Activated CD8-positive, alpha-beta T cell treated with anti-CD3 and anti-CD28 coated beads, Interleukin-2, amount 10 ng/mL, durations not matched to agents 7 days and 5 days (primary cell): ENCODE measurements at places on chromosomes 1 and 21.

DNA sequence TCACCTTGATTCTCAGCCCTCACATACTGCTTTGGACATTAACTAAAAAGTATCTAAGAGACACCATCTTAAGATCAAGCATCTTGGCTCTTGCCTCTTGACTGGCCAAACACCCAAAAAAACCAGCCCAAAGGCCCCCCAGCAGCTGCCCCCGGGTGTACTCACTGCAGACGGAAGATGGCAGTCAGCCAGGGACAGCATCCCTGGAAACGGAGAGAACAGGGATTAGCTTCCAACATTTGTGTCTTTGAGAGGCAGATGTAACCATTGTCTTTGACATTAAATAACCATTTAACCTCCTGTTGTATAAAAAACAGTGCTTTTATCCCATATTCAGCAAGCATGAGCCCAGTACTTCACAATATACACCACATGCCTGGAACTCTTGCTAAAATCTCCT is 11.3 kb downstream of the TMEM63A start:
- no peak for DNase-seq

DNA sequence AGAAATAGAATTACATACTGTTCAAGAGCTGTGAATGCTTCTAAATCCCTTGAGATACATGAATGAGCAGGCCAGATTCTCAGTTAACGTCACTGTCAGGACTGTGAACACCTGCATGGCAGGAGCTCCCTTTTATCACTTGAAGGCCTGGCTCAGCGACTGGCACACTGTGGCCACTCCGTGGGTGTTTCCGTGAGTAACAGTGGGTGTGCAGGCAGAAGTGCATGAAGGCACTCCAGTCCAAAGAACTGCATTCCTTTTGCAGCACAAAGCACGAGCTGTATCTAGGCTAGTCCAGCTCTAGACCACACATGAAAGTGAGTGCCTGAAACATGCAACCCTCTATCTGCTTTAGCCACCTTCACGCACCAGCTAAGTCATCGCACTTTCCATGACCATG is 9.6 kb upstream of the SIM2 start:
- no peak for DNase-seq

DNA sequence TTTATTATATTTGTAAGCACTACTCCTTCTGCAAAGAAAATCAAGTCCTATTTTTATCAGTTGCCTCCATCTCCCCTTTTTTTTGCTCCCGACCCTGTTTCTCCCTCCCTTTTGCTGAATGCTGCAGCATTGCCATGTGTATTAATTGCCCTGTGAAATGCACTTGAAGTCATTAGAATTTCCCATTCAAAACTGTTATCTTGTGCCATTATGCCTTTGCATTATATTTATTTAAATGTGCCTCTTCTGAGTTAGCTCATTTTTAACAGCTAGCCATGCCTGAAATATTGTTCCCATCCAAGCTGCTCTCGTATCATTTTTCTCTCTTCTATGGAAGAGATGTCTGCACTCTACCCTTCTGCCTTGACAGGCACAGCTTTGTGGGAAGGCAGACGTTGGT is 404.0 kb upstream of the PLXNA2 start:
- no peak for DNase-seq

DNA sequence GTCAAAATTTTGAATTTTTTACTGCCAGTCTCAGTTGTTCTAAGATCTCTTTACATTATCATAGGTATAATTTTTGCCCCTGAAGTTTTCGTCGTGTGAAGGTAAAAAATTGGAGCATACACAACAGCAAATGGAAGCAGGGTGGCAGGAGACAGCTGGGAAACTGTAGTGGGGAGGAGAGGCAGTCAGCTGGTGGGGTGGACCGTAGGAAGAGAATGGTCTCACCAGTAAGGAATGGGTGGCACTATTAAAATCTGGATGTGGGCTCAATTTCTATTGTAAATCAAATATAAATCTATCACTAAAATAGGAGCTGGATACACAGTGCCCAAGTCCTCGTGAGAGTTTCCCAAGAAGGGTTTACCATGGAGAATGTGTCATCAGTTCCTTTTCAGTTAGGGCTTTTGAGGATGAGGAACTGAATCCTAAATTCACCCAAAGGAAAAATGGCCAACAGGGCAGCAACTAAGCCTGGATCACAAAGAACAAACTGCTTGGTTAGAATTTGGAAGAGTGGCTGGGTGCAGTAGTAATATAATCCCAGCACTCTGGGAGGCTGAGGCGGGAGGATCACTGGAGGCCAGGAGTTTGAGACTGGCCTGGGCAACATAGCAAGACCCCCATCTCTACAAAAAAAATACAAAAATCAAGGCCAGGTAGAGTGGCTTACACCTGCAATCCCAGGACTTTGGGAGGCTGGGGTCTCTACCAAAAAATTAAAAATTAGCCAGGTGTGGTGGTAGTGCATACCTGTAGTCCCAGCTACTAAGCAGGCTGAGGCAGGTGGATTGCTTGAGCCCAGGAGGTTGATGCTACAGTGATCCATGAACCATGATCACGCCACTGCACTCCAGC is 10.5 kb upstream of the IRF2BP2 start:
- DNase-seq: no peak

- DNase-seq: no peak
Observed at GRCh38 chr1:101284622-101285218, 47.9 kb downstream of the S1PR1 start.

- no peak for DNase-seq
Observed at GRCh38 chr1:244196571-244197285, 145.6 kb downstream of the ZBTB18 start.

GRCh38 chr1:34060901-34061415 is 104.1 kb downstream of the CSMD2 start:
- DNase-seq: no peak

DNA sequence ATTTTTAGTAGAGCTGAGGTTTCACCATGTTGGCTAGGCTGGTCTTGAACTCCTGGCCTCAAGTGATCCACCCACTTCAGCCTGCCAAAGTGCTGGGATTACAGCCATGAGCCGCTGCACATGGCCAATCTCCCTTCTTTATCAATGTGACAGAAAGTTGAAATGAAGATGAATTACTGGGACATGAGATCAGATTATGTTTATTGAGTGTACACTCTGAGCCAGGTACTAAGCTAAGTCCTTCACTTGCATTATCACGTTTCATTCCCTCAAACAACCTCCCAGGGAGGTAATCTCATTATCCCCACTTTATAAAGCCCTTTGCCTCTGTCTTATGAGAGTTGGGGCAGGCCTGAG is 6.3 kb upstream of the CHI3L2 start:
- DNase-seq: no peak

DNA sequence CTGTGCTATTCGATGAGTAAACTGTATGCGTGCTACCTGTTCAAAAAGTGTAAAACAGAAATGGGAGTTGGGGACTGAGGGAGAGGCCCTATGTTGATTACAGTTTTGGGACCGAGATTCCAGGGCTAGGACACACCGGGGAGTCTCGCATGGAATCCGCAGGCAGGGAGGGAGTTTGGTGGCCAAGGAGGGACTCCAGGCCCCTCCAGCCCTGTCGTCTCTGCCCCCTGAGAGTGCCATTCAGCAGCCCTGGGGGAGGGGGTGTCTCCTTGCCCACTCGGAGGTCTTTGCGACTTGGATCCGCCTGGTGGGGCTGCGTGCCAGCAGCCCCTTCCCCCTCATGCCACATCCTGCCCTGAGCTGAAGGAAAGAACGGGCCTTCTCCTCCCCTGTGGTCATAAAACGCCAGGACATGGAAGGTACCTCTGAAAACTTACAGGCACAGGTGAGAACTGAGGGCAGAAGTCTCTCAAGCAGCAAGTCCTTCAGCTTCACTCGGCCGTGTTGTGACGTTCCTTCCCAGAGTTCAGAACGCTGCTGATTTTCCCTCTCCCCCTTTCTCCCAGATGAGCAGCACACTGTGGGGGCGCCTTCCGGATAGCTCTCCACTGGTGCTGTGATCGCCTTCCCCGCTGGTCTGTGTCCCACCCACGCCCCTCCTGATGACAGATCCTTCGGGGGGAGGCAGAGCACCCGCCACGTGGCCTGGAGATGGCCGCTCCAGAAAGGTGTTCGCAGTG is 141.4 kb downstream of the PEX14 start:
- DNase-seq: no peak

GRCh38 chr1:94236630-94237290 is 624 bp downstream of the ARHGAP29 start:
- DNase-seq: no peak

DNA sequence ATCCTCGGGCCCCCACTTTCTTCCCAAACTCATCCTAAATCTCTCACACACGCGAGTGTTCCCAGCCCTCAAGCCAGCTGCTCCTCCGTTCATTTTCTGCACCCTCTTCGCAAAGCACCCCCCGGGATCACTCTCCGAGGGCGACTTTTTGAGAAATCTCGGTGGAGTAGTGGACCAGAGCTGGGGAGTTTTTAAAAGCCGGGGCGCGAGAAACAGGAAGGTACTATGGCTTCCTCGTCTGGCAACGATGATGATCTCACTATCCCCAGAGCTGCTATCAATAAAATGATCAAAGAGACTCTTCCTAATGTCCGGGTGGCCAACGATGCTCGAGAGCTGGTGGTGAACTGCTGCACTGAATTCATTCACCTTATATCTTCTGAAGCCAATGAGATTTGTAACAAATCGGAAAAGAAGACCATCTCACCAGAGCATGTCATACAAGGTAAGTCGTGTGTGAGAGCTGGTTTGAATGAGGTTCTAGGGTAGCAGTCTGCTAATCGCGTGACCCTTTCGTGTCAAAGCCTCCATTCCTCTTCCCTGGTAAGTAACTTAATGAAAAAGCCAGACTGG is 800 bp downstream of the DR1 start:
- DNase-seq: peak; percentile 57

DNA sequence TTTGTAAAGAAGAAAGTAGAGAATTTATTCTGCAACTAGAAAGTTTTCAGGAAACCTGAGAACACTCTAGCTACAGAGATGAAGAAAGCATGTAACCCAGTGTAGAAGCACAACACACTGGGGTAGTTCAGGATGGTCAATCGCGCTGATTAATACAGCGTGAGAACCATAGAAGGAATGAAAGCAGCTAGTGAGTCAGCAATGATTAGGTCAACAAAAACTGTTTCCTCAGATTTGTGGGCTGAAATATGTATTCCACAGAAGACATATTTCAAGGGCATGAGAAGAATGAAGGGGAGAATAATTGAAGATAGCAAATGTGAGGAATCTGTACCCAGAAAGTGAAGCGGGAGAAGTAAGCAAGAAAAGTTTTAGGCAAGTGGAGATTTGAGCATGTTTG is 97.8 kb upstream of the ADGRL2 start:
- DNase-seq: no peak

GRCh38 chr1:50105433-50105832 is 3.3 kb upstream of the ELAVL4 start:
- DNase-seq: no peak

GRCh38 chr1:63230722-63231121 is 91.6 kb upstream of the FOXD3 start:
- no peak for DNase-seq

DNA sequence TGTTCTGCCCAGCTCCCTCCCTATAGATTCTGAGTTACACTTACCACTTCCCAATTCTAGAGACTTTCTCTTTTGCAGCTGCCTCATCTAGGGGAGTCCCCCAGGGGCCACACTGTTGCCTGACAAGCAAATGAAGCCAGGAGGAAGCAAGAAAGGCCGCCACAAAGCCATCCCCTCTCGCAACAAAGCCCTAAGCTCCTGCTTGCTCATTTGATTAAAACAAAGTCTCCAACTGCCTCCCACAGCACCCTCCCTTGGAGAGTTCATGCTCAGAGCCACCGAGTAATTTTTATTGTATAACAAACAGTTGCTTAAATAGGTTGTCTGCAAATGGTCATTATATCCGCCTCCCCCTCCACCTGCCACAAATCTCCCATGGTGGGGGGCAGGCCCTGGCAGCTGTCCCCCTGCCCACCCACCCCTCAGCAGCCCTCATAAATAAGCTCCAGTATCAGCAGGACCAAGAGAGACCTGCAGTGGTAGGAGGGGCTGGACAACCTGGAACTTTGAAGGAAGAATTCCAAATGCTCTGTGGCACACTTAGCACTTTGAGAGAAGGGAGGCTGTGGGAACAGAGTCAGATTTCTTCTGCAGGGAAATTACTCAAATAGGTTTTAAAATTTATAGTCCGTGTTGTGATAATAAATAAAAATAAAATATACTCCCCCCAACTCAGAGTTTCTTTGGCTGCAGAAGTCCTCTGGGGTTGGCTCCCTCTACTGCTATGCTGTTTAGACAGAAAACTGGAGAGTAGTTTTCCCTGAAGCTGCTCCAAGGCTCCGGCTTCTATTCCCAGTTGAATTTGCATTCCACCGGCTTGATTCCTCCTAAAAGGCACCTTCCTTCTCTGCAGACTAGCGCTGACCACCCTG is 237.5 kb downstream of the TTLL7 start:
- DNase-seq: peak; percentile 29

DNA sequence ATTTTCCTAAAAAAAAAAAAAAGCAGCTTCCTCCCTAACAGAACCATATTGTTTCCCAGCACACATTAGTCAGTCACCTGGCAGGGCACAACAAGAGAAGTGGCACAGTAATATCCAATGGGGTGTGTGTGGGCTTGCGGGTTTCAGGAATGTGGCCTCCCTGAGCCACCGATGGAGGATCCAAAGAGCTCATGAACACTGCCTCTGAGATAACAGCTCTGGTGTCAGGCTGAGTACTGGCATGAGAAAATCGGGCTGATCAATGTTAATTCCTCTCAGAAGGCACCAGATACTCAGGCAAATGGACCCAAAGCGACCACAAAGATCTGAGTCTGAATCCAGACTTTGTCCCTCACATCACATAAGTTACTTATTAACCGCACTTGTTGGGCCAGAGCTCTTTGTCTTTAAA is 2.2 kb upstream of the LYPD8 start:
- no peak for DNase-seq

DNA sequence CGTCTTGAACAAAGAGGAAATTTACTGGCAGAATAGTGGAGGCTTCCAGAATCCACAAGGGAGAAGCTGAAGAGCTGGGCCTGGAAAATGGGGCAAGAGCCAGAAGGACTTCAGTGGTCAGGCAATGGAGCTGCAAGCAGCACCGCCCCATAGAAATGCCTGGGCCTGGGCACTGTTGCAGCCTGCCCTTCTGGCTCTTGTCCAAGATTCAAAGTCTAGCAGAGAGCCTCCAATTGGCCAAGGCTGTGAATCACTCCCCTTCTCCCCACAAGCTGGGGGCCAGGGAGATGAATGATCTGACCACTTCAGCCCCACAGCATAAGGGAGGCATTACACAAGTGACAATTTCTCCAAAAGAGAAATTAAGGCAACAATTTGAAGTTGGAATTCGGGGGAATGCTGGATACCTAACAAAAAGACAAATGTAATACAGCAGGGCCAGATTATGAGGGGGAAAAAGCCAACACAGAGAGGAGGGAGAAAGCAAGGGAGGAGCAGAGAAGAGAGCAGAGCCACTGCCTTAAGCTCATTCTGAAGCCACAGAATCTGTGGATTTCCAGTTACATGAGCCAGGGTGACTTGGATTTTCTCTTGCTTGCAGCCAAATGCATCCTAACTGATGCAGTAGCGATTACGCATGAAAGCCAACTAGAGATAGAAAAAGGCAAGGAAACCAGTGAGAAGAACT is 80.3 kb downstream of the LRIG2 start:
- DNase-seq: no peak

DNA sequence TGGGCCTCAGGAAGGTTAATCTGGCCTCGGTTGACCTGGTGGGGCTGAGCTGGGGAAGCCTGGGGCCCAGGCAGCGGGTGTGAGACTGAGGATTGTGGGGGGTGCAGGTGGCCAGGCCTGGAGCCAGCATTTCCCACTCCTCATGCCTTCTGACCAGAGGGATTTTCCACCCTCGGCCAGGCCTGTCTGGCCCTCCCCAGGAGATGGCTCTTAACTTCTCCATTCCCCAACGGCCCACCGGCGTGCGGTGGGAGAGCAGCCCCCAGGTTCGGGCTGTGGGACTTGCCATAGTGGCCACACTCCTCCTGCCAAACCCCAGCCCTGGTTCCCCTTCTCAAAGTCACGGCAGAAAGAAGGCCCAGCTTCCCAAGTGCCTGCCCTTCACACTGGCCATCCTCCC is 126.5 kb upstream of the RUNX3 start:
- DNase-seq: no peak
